ENCODE measurements at places on chromosomes 5 and 9.

DNA sequence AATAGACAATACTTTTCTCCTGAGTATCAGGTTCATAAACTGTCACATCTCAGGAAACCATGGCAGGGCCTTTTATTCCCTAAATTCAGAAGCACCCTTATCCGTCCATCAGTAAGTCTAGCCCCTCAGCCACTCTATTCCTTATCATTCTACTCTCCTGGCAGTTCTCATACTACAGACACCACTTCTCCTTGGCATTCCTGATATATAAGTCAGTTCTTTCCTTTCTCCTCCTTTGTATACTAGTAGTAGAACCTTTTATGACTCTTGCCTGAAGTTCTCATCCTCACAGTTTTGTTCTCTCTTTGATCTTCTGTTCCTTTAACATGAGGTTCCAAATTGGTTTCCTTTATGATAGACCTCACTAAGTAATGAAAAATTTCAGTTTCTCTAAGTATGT lies 29.3 kb downstream of the GRAMD2B start:
- DNase-seq = no peak

DNA sequence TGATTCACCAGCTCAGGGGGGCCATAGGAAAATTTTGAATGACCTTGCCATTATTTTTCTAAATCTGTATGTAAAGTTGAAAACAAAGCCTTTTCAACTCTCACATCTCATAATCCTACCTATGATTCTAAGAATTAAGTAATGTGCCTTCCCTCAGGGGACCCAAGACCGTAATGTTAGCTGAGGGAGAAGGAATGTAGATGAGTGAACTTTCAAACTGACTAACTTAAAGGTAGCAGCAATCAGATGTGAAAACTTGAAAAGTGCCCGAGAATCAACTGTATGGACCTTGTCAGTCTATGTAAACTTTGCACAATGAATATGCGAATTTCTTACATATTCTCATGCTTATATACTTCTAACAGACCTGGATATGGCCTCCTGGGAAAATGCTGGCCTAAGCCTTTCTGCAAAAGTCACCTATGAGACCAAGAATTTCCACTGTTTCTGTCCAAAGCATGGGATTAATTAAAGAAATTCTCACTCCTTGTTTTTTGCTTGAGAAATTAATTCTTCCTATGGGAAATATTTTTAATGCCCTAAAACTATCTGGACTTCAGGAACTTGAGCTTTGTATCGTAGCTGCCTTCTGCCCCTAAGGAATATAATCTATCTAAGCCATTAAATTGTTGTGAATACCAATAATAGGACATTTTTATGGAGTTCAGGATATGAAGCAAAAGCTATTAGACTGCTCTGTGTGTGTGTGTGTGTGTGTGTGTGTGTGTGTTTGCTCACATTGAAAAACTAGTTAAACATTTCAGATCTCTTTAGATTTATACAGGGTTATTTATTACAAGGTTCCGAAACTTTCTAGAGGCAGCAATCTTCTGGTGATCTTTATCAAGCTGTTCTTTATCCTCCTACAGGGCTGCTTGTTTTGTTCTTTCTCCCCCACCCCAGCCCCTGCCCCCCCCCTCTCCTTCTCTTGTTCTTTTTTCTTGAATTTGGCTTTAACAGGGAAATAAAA lies 169.1 kb upstream of the CLINT1 start:
- no peak for DNase-seq

DNA sequence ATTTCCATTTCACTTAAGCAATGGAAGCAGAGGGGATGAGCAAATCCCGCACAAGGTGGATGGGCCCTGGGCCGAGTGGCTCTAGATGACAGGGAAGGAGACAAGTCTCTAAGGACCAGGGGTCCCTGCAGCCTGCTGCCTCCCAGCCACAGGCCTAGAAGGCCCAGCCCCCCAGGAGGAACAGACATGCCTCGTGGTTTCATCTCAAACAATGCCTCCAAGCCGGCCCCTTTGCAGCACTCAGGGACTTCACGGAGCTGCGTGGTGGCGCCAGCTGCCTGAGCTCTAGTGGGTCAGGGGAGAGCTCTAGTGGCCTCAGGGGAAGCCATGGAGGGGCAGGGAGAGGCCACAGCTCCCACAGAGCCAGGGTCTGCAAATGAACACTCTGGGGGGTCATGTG lies 48.8 kb downstream of the HABP4 start:
- no peak for DNase-seq

GRCh38 chr5:177620560-177620959 lies 20.6 kb downstream of the B4GALT7 start:
- no peak for DNase-seq

GRCh38 chr5:151005187-151005949 lies 15.0 kb upstream of the GPX3 start:
- no peak for DNase-seq

- no peak for DNase-seq
These were observed 536.6 kb downstream of the PDE4D start for GRCh38 chr5:59356813-59357380.

- DNase-seq = no peak
These were observed 11.3 kb upstream of the RNF130 start for GRCh38 chr5:180082633-180083420.

- no peak for DNase-seq
These were observed 10.6 kb upstream of the FEM1C start for GRCh38 chr5:115555084-115555633.

DNA sequence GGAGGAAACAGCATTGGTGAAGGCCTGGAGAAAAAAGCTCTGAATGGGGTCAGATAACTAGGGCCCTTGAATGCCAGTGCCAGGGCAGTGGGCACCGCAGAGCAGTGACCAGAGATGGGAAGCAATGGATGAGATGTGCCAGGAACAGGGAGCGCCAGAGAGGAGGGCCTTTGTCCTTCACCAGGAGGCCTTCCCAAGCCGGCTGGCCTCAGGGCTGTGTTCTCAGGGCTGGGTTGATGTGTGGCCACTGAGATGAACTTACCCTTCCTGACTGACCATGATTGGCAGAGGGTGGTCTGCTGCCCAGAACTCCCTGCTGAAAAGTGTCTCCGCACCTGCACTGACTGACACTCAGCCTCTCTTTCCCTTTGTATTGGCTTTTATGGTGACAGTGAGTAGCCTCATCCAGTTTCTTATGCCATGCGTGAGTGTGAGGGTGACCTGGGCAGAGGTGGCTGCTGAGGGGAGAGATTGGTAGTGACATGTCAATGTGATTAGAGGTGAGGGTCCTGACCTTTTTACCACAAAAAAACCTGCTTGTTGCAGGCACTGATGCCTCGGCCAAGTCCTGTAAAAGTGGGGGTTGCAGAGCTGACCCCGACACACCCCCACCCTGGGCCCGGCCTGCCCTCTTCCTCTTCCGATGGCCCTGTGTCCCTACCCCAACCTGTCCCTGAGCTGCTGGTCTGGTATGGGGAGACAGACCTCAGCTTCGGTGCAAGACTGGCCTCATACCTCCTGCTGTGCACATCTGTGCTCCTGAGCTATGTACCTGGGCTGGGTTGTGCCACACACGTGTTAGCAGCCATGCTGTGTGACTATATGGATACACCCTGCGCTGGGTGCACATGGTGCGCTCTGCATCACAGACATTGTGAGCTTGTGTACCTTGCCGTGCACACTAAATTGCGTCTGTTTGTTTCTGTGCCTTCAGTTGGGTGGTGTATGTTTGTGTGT lies 57.1 kb upstream of the PSD2 start:
- DNase-seq = no peak

GRCh38 chr5:64883912-64884311 lies 115.2 kb downstream of the CWC27 start:
- no peak for DNase-seq

DNA sequence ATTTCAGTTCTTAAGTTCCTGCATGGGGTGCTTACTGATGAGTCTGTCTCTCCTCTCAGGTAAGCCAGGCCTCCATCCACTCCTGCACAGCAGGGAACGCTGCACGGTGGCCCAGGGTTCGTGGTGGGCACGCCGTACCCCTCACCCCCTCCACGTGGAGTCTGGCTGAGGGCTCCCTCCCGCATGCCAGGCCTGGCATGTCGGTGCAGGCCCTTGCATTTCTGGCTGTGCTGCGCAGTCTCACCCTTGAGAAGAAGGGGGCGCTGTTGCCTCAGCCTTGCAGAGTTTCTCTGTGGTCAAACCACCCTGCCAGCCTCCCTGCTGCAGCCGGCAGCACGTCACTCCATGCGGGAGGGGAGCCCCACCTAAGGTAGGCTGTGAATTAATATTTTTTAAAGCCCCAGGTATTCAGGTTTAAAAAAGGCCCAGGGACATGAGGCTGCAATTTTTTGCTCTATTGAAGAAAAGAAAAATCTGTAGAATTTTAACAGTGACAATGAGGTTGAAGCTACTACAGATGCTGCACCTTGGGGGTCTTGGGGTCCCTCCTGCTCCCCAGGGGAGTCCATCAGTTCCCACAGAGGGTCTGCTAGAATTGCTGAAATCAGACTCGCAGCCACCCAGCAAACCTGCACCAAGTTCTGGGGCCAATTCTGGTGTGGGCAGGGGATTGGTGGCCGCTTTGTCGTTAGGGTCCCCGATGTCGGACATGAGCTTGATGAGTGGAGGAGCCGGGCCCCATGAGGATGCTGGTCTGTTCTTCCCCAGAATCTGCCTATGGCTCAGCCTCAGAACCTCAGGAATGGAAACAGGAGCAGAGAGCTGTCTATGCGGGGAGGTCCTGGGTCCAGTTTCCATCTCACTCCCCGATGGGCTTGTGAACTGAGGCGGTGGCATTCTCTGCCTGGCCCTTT lies 52.6 kb downstream of the TENT4A start:
- peak; percentile 64 for DNase-seq

- DNase-seq = peak; percentile 64
These were observed 32.7 kb upstream of the ZCCHC9 start for GRCh38 chr5:81268521-81269196.

GRCh38 chr5:155897761-155898160 lies 429.2 kb upstream of the SGCD start:
- no peak for DNase-seq

DNA sequence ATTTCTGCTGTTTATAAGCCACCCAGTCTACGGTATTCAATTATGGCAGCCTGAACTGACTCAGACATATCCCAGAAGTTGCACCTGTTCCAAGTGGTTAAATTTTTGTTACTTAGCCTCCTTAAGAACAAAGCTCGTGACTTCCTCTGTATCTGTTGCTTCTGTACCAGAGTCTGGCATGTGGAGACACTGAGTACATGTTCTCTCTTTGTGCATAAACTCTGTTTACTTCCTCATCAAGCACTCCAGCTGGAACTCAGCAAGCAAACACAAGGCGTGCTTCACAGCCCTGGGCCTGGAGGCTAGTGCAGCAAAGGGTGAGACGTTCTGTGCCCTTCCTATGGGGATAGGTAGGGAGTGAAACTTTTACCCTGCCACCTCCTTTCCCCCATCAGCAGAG lies 19.0 kb downstream of the C9orf152 start:
- DNase-seq = no peak

- no peak for DNase-seq
These were observed 96.5 kb downstream of the GADD45G start for GRCh38 chr9:89701221-89701798.

DNA sequence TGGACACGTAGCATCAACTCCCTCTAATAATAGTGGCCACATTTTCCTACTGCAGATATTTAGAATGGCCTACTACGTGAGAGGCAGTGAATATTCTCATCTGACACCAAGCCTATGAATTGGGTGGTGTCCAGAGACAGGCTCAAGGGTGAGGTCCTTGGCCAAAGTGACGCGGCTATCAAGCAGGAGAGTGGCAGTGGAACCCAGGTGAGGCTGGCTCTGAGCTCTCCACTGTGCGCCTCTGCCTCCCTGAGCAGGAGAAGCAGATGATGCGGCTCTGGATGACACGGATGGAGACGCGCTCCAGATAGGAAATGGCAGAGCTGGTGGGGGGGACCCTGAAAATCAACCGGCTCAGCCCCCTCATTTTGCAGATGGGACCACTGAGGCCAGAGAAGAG lies 69.7 kb downstream of the CFAP77 start:
- DNase-seq = no peak

- DNase-seq = no peak
These were observed 395.8 kb downstream of the KDM4C start for GRCh38 chr9:7153566-7153965.

GRCh38 chr9:2413160-2413805 lies 208.3 kb upstream of the VLDLR start:
- DNase-seq = no peak

GRCh38 chr9:37386988-37387387 lies 35.5 kb upstream of the GRHPR start:
- no peak for DNase-seq

DNA sequence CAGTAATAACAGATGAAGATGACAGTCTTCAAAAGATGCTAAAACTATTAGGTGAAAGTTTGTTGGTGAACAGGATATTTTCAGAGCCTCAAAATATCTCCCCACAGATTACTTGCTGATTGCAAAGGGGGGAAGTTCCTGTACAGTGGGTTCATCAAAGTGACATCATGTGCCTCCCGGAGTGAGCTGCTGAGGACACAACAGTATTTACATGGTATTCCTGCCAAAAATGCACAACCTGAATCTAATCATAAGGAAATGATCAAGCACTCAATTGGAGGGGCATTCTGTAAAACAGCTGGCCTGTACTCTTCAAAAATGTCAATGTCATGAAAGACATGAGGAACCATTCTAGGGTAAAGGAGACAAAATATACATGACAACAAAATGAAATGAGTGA lies 18.9 kb upstream of the GLIS3 start:
- no peak for DNase-seq

DNA sequence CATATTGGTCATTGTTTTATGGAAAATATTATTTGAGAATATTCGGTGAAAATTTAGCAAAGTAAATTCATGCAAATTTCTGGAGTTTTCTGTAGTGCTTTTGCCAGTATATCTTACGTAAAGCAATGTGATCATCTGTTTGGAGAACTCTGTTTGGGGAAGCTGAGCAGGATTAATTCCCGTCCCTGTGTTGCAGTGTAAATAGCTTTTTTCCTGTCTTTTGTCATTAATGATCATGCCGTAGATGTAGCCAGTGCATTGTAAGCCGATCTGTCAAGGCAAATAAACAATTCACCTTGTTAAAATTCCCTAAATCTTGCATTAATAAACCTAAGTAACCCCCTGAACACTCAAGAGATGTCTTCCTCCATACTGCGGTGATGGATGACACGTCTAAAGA lies 39.2 kb downstream of the PPIC start:
- DNase-seq = no peak

- DNase-seq = no peak
These were observed 1065.1 kb upstream of the WWC1 start for GRCh38 chr5:167226386-167226785.

GRCh38 chr5:44402084-44402483 lies 12.9 kb upstream of the FGF10 start:
- no peak for DNase-seq

- DNase-seq = no peak
These were observed 37.8 kb downstream of the SLC46A2 start for GRCh38 chr9:112852741-112853504.

GRCh38 chr9:109880276-109881169 lies 100.5 kb downstream of the PALM2AKAP2 start:
- DNase-seq = peak; percentile 64
